NCI-H1105 (cell line): ENCODE measurements at places on chromosomes 11 and 22.

DNA sequence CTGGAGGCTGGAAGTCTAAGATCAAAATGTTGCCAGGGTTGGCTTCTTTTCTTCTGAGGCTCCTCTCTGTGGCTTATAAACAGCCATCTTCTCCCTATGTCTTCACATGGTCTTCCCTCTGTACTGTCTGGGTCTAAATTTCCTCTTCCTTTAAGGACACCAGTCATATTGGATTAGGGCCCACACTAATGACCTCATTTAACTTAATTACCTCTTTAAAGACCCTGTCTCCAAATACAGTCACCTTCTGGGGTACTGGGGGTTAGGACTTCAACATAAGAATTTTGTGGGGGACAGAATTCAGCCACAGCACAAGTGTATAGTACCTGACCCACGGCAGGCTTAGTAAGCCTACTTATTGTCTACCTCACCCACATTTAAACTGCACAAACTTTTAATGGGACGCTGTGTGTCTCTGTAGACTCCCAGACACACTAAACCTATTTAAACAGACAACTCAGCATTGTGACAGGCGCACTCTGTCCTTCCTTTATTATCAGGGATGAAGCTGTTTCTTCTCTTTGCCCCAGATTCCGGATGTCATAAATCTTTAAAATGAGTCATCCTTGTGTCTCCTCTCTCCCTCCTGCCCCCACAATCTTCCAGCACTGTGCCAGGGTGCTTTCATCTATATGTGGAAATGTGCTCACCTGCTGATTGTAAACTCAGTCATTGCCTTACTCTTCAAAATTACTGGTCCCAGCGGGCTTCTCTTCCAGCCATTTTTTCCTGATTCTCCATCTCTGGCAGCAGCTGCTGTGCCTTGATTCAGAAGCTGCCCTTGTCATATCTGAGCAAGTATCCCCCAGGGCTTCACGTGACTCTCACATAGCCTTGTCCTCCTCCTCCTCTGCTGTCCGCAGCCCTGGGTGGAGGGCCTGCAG is 5.4 kb upstream of the MAPK8IP1 start:
- no peak for DNase-seq

GRCh38 chr22:37412495-37413250 is 14.6 kb downstream of the ELFN2 start:
- DNase-seq = no peak

- peak; percentile 66 for DNase-seq
These were observed 165.6 kb downstream of the SHANK2 start for GRCh38 chr11:71086687-71087258.

DNA sequence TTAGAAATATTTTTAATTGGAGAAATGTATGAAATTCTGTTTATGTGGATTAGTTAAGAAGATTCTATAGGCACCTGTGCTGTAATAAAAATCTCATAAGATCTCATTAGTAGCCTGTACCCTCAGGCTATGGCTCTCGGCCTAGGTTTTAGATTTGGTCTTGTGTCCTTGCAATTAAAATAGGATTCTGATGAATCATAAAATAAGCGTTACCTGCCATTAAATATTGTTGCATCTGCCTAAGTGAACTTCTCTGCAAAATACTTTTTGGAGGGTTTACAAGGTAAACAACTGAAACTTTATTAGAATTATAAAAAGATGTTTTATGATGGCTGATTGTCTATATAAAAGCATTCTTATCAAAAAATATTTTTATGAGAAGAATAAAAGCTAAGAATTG is 804.1 kb upstream of the ANO3 start:
- no peak for DNase-seq

DNA sequence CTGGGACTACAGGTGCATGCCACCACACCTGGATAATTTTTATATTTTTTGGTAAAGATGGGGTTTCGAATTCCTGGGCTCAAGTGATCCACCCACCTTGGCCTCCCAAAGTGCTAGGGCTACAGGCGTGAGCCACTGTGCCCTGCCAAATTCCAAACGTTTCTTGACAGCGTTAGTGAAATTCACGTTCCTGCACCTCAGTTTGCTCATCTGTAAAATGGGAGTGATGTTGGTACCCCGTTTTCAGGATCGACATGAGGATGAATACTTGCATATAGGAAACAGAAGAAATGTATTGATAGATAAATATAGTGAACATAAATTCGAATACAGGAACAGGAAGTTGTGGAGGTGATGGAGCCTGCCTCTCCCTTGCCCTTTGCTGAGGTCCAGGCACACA is 10.2 kb upstream of the LTO1 start:
- no peak for DNase-seq

DNA sequence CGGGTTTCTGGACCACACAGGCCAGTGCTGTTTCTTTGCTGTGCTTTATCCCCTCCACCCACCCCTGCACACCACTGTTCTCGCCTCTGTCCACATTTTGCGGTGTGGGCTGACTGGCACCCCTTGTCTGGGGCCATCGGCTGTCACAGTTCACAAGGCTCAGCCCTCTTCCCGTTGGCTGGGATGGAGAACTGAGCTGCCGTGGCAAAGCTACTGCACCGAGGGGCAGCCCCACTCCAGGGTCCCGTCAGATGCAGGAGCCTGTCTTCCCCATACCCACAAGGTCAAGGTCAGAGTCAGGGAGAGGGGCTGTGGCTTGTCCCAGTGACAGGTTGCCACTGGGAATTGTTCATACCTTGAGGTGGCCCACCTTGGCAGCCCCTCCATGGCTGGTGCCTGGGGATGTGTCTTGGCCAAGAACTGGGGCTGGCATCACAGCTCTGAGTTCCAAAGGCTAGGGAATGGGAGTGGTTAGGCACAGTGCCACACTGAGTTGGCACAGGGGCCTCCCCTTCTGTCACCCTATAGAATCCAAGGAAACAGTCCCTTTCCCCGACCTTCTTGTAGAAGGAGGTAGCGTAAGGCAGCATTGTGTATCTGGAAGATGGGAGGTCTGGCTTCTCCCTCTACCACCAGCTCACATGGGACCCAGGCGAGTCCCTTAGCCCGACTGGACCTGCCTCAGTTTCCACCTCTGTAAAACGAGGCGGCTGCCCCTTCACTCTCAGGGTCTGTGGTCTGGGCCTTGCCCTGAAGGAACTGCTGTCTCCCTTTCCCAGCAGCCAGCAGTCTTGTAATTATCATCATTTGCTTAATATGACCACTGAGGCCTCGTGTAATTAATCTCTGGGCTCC is 3.4 kb downstream of the GRK2 start:
- no peak for DNase-seq

GRCh38 chr11:29256580-29256979 is 760.2 kb downstream of the KCNA4 start:
- DNase-seq = no peak

DNA sequence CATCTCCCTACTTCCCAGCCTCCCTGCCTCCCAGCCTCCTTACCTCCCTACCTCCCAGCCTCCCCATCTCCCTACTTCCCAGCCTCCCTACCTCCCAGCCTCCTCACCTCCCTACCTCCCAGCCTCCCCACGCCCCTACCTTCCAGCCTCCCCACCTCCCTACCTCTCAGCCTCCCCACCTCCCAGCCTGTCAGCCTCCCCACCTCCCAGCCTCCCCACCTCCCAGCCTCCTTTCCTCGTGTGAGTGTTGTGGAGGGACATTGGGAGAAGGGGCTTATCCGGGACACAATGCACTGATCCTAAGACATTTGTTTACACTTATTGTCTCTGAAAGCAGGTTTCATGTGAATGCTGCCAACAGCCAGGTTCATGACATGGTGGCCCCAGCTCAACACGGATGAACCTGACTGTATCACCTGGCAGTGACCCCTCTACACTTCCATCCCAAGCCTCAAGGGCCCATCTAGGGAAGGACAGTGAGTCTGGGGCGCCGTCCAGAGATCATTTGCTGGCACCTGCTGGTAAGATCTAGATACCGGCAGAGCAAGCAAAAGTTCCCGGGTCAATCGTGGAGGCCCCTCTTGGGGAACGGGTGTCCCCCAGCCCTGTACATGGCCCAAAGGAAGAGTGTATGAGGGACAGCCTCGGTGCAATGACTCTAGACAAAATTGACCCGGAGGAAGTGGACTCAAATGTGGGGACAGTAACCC is 34.5 kb upstream of the TH start:
- no peak for DNase-seq
